Naive B cell (primary cell): ENCODE measurements at places on chromosomes 6 and 20.

GRCh38 chr20:19735446-19735845 lies 22.6 kb upstream of the RIN2 start:
- no peak for DNase-seq
- no peaks in the 10 kb centered on the region for H3K4me1 ChIP-seq
- H3K4me3 ChIP-seq, result no peak overlapping the region
- no peaks in the 10 kb centered on the region for H3K36me3 ChIP-seq

DNA sequence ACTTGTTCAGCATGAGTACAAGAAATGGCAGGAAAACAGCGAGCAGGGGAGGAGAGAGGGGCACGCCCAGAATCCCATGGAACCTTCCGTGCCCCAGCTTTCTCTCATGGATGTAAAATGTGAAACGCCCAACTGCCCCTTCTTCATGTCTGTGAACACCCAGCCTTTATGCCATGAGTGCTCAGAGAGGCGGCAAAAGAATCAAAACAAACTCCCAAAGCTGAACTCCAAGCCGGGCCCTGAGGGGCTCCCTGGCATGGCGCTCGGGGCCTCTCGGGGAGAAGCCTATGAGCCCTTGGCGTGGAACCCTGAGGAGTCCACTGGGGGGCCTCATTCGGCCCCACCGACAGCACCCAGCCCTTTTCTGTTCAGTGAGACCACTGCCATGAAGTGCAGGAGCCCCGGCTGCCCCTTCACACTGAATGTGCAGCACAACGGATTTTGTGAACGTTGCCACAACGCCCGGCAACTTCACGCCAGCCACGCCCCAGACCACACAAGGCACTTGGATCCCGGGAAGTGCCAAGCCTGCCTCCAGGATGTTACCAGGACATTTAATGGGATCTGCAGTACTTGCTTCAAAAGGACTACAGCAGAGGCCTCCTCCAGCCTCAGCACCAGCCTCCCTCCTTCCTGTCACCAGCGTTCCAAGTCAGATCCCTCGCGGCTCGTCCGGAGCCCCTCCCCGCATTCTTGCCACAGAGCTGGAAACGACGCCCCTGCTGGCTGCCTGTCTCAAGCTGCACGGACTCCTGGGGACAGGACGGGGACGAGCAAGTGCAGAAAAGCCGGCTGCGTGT lies 11.6 kb downstream of the TNFAIP3 start:
- no peak for DNase-seq
- no peaks in the 10 kb centered on the region for H3K27me3 ChIP-seq

GRCh38 chr20:35307666-35308653 lies 15.7 kb upstream of the FAM83C start:
- H3K27ac ChIP-seq, result no peak overlapping the region
- H3K27me3 ChIP-seq, result no peaks in the 10 kb centered on the region
- DNase-seq, result no peak
- H3K4me1 ChIP-seq, result peaks cover 16% of the 10 kb centered on the region
- peaks cover 7% of the 10 kb centered on the region for H3K36me3 ChIP-seq

- H3K27me3 ChIP-seq, result peaks cover 2% of the 10 kb centered on the region
- no peaks in the 10 kb centered on the region for H3K36me3 ChIP-seq
- H3K4me1 ChIP-seq, result peaks cover 11% of the 10 kb centered on the region
- no peak overlapping the region for H3K27ac ChIP-seq
Measured at GRCh38 chr6:112038756-112039430, 15.0 kb upstream of the CCN6 start.
